ENCODE measurements at places on chromosomes 3 and 15.

GRCh38 chr3:171791692-171792076 is 18.6 kb downstream of the PLD1 start:
- DNase-seq = peak; percentile 76

DNA sequence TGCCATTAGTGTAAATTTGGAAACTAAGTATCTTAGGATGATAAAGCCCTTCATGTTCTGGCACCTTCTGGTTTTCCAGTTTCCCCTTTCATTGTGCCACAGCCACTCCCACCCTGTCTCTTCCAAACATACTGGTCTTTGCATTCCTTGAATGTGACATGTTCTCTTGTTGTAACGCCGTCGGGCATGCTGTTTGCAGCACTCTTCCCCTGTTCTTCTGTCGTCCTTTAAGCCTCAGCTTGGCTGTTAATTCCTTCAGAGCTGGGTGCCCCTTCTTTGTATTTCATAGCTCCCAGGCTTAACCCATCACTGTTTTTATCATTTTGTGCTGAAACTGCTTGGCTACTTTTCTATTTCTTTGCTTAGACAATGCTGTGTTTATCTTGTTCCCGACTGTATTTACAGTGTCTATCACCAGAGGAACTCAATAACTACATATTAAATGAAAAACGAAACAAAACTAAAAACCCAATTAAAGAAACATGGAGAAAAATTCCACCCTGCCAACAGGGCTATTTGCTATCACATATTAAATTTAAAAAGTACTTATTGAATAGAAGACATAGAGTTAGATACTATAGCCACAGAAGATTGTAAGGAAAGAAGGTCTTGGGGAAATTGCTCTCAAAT is 95.4 kb upstream of the KCNAB1 start:
- DNase-seq = peak; percentile 28

DNA sequence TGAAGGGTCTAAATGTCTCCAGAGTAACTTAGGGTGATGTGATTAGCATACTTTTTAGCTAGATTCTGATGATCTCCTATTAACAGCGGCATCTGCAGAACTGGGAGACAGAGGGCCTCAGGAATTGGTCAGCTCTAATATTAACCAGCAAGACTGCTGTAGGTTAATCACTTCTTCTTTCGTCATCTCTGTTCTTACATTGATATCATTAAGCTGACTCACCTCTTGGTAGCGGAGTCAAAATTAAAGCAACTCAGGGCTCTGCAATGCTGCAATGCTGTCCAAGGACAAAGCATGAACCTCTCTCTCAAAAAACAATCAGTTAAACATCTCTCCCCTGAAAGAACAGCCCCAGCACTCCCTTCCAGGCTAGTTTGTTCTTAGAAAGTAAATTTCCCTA is 57.5 kb upstream of the TRA2B start:
- peak; percentile 86 for DNase-seq

DNA sequence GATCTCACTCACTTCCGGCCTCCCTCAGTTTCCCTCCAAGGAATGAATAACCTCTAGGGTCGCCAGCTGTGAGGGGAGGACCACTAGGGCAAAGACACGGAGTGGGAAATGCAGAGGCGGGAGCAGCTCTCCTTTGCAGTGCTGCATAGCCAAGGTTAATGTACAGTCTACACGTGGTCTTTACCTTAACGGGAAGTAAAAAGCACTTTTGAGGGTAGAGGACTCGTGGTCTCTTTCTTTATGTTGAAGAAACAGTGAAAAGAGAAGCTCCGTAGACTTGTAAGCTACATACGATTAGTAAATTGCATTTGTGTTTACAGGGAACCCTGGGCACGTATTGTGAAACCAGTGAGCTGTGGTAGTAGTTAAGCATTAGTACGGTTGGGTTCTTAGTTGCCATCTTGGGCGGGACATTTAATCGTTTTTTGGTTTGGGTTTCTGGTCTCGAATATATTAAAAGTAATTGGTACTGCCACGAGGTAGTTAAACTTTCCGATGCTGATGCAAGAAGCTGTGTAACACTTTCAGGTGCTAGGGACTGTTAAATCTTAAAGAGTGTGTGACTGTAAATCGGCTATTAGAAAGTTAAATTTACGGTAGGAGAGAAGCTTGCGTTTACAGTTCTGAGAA is 828 bp downstream of the U2SURP start:
- peak; percentile 47 for DNase-seq

GRCh38 chr15:78976691-78977090 is 31.8 kb upstream of the CTSH start:
- DNase-seq = no peak

DNA sequence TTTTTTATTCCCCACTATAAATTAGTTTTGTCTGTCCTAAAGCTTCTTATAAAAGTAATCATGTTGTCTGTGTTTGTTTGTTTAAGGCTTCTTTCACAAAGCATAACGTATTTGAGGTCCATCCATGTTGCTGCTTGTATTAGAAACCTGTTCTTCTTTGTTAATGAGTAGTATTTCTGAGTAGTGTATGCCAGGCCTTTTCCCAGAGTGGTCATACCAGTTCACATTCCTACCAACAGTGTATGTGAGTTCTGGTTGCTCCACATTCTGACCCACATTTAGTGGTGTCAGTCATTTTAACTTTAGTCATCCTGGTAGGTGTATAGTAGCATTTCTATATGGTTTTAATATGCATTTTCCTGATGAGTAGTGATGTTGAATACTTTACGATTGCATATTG is 98.6 kb downstream of the NEO1 start:
- DNase-seq = no peak

DNA sequence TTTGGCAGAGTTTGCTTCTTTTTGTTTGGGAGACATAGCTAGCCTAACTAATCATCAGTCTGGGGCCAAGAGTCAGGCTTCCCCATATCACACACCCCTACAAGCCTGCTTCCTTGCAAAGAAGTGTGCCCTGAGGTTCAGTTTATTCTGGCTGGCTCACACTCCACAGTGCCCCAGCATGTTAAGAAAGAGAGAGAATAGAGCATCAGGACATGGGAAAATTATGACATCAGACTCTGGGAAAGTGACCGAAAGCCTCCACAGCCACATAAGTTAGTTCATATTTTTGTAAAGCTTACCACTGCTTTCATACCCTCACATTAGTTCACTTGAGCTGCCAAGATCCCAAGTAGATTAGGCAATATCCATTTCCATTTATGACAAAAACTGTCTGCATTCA is 63.0 kb upstream of the CFAP161 start:
- peak; percentile 64 for DNase-seq

GRCh38 chr3:8365541-8365940 is 136.1 kb upstream of the LMCD1 start:
- DNase-seq = no peak

- no peak for DNase-seq
Measured at GRCh38 chr15:35120173-35120572, 35.1 kb upstream of the NANOGP8 start.

GRCh38 chr15:93656041-93656440 is 567.0 kb upstream of the RGMA start:
- DNase-seq = no peak

DNA sequence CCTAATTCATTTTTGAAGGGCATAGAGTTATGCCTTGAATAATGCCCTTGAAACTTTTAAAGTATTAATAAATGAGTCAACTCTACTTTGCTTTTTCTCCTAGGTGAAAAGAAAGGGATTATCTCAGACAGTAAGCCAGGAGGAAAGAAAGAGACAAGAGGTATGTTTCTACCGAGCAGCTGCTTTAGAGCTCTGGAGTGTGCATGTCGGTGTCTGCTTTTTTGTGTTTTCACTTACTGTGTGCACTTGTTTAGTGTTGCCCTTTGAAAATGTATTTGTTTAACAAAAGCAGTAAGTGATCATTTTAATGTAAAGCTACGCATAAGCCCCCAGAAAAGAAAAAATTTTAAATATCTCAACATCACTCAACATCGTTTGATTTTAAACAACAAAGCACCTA is 28.1 kb downstream of the ARHGEF26 start:
- no peak for DNase-seq

DNA sequence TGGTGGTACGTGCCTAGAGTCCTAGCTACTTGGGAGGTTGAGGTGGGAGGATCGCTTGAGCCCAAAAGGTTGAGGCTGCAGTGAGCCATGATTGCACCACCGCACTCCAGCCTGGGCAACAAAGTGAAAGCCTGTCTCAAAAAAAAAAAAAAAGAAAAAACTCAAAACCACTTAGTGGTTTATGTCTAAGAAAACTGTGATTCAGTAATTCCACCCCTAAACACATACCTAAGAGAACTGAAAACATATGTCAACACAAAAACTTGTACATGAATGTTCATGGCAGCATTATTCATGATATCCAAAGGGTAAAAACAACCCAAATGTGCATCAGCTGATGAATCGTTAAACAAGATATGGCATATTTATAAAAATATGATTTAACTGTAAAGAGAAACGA is 14.3 kb downstream of the SPG21 start:
- DNase-seq = peak; percentile 31

- DNase-seq = no peak
Measured at GRCh38 chr3:55911266-55911665, 424.2 kb upstream of the WNT5A start.

DNA sequence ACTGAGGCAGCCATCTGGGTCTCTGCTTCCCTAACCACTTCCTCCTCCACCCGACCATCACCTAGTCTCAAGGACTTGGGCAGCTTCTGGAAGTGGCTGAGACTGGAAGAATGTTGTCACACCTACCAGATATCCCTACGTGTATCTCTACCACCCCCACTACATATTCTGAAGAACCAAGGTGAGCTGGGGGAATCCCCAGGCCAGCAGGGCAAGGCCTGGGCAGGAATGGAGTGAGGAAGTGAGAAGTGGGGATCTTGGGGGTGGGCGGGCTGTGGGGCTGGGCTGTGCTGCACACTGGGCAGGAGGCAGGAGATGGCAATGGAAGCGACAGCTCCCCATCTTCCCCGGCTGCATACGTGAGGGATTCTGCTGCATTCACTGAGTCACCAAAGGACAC is 17.5 kb upstream of the ALDH1A3 start:
- no peak for DNase-seq

- peak; percentile 59 for DNase-seq
Measured at GRCh38 chr15:50880651-50881114, 27.8 kb upstream of the AP4E1 start.

DNA sequence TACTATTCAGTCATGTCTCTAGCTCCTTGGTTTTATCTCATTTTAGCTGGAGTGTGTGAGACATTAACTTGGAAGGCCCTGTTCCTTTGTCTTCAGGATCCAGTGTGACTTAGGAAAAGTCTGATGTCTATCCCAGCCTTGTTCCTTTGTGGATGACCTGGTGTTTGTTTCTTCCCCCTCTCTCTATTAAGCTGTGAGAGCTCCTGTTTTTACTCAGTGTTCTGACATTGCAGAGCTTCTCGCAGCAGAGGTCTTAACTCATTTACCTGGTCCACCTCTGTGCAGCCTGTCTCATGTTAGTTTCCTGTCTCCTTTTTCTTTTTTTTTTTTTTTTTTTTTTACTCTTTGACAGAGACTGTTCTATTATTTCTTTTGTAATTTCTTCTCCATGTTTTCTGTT is 43.1 kb downstream of the KLF13 start:
- DNase-seq = no peak

DNA sequence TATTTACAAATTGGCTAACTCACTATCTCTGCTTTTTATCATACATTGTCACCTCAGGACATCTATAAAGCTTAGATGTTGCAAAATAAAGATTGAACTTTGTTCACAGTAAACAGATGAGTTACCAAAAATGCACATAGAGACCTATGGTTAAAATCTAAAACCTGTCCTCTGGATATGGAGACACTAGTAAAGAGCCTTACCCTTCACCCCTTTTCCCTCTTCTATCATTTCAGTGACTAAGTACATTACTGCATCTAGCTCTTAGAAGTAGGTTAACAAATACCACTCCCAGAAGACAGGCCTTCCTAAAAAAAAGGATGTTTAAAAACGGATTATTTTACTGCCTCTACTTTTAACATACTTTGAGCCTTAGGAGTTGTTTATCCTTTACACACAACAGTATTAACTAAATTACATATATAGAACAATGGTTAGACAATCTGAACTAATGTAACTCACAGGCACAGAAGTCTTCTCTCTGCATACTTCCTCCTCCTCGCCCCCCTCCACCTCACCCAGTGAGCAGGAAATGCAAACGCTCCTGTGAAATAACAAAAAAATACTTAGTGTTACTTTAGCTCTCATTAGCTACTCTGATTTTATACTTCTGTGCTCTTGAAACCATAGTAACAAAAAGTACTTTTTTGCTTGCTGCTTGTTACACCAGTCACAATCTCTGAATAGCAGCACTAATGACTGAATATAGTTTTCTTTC is 23.3 kb downstream of the IREB2 start:
- no peak for DNase-seq

DNA sequence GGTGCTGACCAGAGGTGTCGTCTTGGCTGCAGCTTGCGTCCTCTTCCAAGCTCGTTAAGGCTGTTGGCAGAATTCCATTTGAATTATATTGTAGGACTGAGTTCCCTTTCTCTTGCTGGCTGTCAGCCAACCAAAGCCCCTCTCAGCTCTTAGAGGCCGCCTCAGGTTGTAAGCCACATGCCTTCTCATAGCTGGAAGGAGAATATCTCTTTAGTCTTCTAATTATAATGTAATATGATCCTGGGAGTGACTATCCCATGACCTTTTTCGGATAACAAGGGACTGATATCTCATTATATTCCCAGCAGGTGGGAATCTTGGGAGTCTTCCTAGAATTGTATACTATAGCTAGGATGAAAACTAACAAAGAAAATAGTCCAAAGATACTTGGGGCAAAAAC is 4.8 kb downstream of the SCG5 start:
- DNase-seq = no peak

DNA sequence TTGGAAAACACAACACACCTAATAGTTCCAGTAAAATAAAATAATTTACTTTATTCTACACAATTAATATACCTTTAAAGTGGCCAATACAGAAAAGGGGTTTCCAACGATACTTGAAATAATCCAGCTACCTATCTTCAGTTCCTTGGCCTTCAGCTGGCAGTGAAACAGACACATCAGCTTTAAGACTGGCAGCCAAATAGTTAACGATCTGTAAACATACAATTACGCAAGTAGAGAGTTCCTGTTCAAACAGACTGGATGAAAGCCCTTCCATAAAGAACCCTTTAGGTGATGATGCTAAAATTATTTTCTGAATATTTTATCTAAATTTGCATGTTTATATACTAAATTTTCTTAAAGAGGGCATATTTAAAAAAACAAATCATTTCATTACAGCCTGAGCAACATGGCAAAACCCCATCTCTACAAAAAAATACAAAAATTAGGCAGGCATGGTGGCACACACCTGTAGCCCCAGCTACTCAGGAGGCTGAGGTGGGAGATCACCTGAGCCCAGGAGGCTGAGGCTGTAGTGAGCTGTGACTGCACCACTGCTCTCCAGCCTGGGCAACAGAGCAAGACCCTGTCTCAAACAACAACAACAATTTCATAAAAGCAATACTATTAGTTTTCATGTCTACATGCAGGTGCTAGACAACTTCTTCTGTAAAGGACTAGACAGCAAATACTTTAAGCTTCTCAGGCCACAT is 12.9 kb downstream of the DYNC1LI1 start:
- DNase-seq = no peak
